CD4-positive, alpha-beta T cell treated with Interleukin-2 at 100 ng/mL for 4 hours (primary cell): ENCODE measurements at places on chromosomes 6 and 20.
A peak's percentile ranks its signal among the peaks of the same experiment; 100 is the strongest.

DNA sequence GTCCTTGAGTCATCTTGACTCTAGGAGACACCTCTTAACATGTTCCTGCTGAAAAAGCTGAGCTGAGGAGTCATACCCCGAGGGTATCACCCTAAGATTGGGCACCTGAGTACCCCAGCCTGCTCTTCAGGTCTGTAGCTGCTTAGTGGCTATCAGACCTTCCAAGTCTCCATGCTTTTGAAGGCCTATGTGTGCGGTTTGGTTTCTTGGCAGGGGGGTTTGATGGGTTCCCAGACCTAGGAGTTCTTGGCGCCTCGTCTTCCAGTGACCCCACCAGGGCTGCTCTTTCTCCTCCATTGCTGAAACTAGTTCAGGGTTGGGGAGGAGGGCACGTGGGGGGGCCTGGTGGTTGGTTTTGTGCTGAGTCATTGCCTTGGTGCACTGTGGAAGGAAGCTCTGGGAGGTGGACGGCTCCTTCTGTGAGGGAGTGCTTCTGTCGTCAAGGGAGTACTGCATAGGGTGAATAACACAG, 20.1 kb downstream of the IGF2R start:
- no peak for DNase-seq

DNA sequence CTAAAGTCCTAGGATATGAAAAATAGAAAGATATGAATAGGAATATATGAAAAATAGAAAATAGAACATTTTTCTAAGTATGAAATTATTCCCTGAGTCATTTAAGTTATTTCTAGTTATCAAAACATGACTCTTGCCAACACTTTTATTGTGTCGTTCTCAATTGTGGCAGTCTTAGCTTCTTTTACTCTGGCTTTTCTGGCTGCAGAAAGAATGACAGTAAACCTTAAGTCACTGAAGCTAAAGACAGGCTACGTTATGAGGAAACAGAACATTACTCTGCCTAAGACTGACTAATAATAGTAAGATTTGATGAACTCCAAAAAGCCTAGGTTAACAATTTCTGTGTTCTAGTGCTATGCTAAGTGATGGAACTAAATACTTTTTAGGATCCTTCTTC, 74.6 kb downstream of the AIG1 start:
- no peak for DNase-seq

DNA sequence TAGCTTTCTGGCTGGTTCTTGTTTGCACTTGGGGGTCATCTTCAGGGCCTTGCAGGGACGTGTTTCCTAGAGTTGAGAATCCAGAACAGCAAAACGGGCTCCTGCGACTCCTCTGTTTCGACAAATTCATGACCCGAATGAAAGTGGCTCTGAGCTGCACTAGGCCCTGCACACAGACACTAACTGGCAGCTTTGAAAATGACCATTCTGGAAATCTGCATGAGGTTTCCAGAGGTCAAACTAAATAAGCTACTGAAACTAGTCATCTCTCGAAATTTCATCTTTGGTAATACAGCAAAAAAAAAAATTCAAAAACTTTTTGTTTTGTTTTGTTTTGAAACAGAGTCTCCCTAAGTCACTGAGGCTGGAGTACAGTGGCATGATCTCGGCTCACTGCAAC, 15.5 kb upstream of the BMP7 start:
- DNase-seq, result no peak

GRCh38 chr6:89071036-89071435, 9.5 kb upstream of the PNRC1 start:
- no peak for DNase-seq

DNA sequence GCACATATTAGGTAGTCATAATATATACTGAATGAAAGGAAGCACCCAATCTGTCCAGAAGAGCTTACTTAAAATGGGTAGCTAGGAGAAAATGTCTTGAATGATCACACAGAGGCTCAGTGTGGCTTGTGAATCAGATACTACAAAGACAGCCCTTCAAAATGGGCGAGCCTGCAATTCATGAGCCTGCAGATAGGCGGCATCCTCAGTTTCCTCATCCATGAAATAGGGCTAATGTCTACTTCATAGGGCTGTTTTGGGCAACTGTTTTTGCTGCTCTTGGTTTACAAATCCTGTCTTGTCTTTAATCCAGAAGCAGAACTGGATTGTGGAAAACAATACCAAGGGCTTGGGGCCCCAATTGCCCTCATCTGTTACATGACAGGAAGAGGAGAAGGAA, 129.3 kb upstream of the KCNK16 start:
- DNase-seq, result no peak

DNA sequence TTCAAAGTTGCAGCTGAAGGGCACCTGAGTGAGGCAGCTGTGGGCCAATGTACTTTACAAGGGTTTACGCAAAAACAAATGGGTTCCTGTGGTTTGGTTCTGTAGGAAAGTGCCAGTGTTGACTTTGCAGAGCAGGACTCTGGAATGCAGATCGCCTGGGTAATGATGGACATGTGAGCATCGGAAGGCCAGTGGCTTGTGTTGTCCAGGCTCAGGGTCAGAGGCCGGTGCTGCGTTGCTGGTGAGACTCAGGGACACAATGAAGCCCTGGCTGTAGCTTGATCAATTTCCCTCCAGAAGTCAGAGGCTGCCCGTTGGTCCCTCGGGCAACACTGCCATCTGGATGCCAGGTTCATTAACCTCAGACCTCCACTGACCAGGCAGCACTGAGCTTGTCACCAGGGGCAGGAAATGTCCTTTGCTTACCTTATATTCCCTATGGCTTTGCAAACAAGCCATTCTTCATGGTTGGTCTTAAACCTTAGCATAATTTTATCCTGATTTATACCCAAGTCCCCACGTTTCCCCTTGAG, 753.4 kb downstream of the QKI start:
- no peak for DNase-seq

DNA sequence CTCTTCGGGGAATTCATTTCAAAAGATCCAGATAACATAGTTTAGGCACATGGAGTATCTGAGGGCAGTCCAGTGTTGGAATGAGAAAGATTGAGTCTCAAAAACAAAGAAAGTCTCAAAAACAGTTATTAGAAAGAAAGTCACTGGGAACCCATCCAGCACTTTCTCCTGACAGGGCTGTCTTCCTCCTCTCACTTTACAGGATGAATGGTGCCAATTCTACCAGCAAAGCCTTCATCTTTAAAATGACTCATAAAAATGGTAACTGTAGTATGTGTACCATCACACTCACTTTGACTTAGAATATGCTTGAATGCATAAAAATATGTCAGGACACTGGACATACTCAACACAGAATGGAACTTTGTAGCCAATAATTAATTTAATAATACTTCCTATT, 71.3 kb downstream of the SLC22A3 start:
- DNase-seq, result no peak

DNA sequence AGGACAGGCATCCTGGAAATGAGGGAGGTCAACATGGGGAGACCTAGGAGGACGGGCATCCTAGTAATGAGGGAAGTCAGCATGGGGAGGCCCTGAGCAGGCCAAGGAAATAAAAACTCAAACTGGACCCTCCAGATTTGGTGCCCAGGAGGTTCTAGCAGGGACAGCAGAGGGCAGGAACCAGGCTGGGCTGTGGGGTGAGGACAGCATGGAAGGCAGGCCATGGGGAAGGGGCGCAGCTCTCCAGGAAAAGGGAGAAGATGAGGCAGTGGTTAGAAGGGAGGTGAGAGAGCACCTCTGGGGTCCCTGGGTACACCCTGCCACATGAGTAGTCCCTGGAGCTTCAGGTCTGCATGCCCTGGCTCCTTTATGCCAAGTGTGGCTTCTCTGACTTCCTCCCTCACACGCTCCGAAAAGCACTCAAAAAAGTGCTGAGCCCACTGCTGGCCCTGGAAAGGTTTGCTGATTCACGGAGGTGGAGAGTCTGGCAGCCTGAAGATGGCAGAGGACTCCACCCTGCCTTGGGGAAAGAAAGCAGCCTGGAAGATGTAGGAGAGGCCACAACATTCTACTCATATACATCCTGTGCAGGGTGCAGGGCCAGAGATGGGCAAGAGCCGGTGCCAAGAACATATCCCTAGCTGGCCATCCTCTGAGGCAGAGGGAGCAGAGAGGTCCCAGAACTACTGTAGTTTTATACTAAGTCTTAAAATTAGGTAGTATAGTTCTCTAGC, 154.9 kb downstream of the MRPL14 start:
- no peak for DNase-seq

- no peak for DNase-seq
Measured at GRCh38 chr6:45327956-45328522, at the start of gene RUNX2. TSS of gene RUNX2 (plus strand) at chr6:45328330. CDS start at chr6:45328727, 397 bp downstream.

GRCh38 chr6:119620846-119621555, 271.4 kb upstream of the MAN1A1 start:
- DNase-seq, result no peak

- DNase-seq, result no peak
Measured at GRCh38 chr6:78700991-78701390, 166.4 kb upstream of the IRAK1BP1 start.

- DNase-seq, result no peak
Measured at GRCh38 chr6:52514514-52514913, 62.3 kb downstream of the TRAM2 start.

GRCh38 chr20:2515203-2515602, 6.5 kb upstream of the ZNF343 start:
- DNase-seq, result no peak

GRCh38 chr6:6808915-6809314, 220.4 kb downstream of the LY86 start:
- DNase-seq, result no peak

DNA sequence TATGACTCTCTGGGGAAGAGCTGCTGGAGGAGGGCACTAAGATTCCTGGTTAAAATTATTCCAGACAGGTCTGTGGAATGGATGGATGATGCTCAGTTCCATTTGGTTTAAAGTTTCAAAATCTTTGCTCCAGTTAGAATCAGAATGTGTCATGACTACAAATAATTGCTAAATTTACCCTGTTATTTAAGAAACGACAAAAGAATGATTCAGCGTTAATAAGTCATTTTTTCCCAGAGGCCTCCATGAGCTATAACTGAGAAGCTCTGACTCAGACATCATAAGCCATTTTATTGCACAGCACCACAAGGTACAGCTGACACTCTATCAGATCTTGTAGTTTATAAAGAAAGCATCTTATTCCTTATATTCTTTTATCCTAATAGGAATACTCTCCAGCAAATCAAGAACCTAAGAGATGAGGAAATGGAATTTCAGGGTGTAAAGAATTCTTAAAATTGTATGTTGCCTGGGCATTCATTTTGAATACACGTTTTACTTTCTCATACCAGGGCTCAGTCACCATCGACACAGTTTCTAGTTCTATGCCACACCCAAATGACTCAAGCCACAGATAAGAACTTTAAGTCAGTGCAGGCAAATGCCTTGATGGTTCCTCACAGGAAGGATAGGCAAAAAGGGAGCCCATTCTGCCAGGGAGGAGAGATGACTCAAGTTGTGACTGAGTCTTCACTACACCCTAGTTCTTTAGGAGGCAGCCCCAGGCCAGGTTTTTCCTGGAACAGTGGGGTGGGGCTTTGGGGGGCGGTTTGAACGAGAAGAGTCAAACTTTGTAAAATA, 636.0 kb downstream of the MMUT start:
- no peak for DNase-seq

DNA sequence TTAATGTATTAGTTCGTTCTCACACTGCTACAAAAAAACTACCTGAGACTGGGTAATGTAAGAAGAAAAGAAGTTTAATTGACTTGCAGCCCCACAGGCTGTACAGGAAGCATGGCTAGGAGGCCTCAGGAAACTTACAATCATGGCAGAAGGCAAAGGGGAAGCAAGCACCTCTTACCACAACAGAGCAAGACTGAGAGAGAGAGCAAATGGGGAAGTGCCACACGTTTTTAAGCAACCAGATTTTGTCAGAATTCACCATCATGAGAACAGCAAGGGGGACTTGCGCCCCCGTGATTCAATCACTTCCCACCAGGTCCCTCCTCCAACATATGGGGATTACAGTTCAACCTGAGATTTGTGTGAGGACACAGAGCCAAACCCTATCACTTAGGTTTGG, 70.8 kb upstream of the SRSF6 start:
- no peak for DNase-seq

DNA sequence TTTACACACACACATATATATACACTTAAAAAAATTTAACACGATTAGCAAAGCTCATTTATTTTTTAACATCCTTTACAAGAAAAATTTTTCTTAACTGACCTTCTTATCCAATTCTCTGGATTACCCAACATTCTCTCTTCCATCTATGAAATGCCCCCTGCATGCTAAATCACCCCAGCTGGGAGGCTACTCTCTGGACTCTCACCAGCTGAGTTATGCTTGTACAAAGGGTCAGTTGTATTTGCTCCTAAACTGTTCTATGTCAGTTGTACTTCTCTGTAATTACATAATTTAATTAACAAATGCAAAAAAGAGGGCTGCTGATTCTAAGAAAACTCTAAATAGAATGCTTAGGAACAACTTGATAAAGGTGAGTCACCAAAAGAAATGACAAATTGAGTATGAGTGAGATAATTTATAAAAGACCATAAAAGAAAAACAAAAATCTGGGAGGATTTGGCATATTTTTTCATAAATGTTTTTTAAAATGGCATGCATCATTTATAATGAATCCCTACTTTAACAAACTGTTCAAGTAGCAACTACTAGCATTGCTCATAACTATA, 120.5 kb downstream of the KIF13A start:
- no peak for DNase-seq

- no peak for DNase-seq
Measured at GRCh38 chr20:45358282-45359068, 4.5 kb upstream of the SYS1 start.

GRCh38 chr20:38271608-38272120, 11.1 kb upstream of the KIAA1755 start:
- DNase-seq, result no peak

GRCh38 chr20:50920997-50921396, 10.2 kb downstream of the ADNP start:
- DNase-seq, result peak; percentile 56

DNA sequence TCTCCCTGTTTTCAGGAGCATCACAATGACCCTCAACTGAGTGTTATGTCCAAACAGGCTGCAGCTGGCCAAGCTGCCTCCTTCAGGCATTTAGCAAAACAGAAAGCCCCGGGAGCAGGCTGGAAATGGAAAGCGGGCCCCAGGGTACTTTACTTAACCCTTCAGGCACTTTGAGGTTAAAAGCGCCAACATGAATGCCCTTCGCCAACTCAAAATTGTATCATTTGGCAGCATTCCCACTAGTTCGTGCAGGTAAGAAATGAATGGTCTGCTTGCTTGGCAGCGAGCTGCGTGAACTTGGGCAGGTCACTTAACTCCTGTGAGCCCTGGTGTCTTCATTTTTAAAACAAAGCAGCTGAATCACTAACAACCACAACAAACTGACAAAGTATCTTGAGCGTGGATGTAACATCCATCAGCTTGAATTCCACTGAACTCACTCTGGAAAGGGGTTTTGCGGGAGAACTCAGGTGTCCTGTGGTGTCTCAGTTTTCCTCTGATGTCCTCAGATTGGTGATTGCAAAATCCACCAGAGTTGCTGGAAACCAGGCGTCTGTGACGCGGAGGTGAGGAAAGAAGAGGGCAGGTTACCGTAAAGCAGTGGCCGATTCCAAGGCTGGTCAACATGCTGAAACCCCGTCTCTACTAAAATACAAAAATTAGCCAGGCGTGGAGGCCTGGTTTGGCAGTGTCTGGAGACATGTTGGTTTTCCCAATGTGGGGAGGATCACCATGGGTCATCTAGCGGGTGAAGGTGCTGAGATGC, 118.8 kb upstream of the ZNF217 start:
- no peak for DNase-seq
